ENCODE measurements at places on chromosomes 11 and 22.

DNA sequence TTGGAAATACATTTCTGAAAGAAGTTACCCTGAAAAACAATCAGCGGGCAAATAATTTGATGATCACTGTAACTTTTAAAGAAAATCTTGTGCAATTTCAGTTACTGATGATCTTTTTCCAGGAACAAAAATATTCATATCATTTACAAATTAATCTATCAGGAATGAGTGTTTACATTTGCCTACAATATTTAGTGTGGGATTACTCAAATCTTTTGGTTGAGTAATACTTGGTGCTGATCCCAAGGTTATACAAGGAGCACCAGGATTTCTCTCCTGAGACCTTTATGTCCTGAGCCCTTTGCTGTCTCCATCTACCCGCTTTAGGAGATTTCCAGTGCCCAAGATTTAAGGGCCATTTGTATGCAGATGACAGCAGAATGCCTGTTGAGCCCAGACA, 116.1 kb downstream of the ATXN10 start:
- no peak for DNase-seq

DNA sequence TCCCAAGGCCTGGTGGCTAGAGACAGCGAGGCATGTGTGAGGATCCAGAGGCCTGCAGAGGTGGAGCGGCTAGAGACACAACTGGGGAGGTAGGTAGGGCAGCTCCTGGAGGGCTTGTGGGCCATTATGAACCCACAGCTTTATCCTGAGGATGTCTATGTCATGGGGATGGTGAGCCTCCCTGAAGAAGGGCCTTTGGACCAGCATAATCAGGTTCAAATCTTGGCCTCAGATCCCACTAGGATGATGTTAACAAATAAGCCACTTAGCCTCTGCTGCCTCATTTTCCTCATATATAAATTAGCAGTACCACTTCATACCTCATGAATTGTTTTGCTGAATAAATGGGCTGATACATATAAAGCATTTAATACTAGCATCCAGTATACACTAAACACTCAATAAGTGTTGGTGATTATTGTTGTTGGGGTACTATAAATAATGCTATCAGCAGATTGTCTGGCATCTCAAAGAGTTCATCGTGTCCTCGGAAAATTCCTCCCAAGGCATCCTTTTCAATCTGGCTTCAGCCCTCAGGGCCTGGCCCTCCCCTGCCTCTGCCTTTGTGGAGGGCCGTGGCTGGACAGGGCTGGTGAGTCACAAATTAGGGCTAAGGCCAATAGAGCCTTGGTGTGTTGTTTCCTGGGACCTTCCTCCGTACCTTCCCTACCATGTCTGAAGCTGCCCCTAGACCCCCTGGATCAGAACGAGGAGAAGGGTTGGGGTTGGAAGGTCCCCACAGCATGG, 30.9 kb upstream of the LRRC32 start:
- no peak for DNase-seq

GRCh38 chr11:69595805-69596665, 44.9 kb upstream of the CCND1 start:
- no peak for DNase-seq

- no peak for DNase-seq
Measured at GRCh38 chr11:63609971-63610580, 4.2 kb downstream of the PLAAT3 start.
